ENCODE measurements at places on chromosomes 1 and 21.

DNA sequence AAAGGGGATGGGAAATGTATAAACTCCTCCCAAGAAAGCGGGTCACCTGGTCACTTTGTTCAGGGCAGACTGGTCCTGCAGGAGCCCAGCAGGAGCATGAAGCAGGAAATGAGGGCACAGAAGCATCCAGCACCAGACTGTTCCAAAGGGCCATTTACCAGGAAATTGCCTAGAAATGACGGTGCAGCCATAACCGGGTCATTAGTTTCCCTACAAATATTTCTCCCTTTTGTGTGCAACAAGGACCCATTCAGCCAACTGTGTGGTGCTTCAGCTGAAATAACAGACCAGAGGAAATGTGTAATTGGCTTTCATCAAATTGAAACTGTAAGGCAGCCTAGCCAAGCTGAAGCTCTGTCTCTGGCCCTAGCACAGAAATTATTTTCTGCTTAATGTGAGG, 7.6 kb upstream of the CTTNBP2NL start:
- DNase-seq: no peak

- DNase-seq: no peak
Observed at GRCh38 chr1:14140831-14141401, 440.9 kb downstream of the PRDM2 start.

DNA sequence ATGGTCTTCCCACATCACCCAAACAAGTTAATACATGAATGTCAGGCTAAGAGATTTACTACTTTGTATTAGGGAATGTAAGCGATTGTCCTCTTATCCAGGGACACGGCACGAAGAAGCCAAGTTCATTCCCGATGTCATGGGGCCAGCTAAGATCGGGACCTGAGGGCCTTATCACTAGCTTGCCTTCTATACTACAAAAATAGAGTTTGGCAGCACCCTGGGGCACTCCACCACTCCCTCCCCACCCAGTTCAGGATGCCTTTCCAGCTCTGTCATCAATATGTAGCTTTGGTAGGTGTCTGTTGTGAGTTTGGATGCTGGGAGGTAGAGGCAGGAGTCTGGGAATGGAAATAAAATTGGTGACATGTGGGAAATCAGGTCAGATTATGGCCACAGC, 197.5 kb downstream of the ATG4C start:
- DNase-seq: no peak

- no peak for DNase-seq
Observed at GRCh38 chr21:41953249-41953830, 478 bp downstream of the C2CD2 start.

GRCh38 chr1:41607808-41608207, 123.3 kb upstream of the EDN2 start:
- no peak for DNase-seq

GRCh38 chr21:39924577-39925308, 57.5 kb downstream of the PCP4 start:
- DNase-seq: no peak

DNA sequence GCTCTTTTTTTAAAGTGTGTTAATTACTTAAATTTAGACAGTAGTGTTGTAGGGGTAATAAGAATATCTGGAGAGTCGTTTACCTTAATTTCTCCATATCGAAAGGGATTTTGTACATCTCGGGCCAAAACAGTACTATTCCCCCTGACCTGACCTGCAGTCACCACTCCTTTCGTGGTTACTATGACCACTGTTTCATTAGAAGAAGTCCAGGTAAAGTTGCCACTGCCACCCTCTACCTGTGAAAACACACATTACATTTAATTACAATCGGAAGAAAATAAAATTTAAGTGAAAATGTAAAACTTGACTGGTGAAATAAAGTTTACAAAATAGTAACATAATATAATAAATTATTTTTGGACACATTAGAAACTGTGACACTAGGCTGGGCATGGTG, 37.2 kb downstream of the NUP210L start:
- DNase-seq: no peak

DNA sequence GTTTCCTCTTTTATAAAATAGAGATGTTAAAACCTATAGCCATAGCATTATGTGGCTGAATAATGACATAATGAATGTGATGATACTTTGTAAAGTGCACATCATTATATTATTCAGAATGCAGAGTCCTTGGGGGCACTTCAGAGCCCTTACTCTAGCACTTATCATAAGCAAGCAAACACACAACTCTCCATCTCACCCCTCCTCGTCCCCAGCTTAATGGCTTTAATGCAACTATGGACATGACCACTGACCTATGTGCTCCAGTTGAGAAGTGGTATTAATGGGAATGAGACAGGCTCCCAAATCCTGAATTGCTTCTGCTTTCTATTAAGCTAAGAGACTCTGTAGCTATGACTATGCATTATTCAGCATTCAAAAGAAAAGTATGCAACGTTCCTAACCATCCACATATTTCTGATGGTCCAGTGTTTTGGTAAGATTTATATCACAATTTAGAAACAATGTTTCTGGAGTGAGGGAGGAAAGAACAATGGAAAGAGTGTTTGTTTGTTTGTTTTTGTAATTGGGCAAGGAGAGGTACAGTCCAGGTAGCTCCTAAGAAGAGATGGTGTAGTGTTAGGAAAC, 194.0 kb upstream of the PLXNA2 start:
- no peak for DNase-seq

- no peak for DNase-seq
Observed at GRCh38 chr1:157092831-157093230, 6.8 kb downstream of the ETV3L start.

DNA sequence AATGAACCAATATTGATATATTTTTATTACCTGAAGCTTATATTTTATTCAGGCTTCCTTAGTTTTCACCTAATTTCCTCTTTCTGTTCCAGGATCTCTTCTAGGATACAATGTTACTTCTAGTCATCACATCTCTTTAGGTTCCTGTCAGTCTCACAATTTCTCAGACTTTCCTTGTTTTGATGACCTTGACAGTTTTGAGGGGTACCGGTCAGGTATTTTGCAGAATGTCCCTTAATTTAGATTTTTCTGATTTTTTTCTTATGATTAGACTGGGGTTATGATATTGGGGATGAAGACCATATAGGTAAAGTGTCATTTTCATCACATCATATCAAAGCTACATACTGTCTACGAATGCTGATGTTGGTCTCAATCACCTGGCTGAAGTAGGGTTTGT, 167.5 kb downstream of the LMX1A start:
- DNase-seq: no peak

- DNase-seq: no peak
Observed at GRCh38 chr1:20220036-20220435, 33.7 kb upstream of the PLA2G2C start.

GRCh38 chr1:72322910-72323309, 40.6 kb upstream of the NEGR1 start:
- DNase-seq: no peak

- no peak for DNase-seq
Observed at GRCh38 chr1:33703464-33703863, 160.4 kb upstream of the HMGB4 start.

- DNase-seq: no peak
Observed at GRCh38 chr1:217896490-217896889, 265.3 kb downstream of the SPATA17 start.

GRCh38 chr1:67580691-67581403, 104.2 kb upstream of the GADD45A start:
- no peak for DNase-seq

GRCh38 chr1:40906781-40907400, 44.7 kb upstream of the CITED4 start:
- no peak for DNase-seq

DNA sequence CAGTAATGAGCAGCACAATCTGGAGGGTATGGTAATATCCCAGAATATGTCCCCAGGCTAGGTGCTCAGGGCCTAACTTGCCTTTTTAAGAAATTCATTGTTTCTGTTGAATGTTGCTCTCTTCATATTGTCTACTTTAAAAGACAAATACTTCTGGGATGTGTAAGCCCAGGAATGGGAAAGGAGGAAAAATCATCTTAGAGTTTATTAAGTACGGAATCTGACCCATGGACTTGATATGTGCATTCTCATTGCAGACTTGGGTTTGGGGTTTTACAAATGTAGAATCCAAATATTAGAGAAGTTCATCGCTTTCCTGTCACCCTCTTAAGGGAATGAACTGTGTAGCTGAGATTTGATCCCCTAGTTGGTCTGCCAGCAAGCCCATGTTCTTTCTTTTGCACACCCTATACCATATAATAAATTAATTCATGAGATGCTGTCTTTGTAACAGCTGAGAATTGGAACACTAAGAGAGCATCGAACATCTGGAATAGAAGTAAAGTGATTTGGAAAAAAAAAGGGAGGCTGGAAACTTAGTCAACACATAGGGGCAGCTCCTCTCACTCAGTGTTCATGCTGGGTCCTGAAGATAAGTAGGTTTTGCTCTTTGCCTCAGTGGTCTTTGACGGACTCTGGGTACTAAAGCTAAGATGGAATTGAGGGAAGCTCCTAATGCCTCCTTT, 235.8 kb upstream of the C1orf105 start:
- DNase-seq: no peak

GRCh38 chr1:169363046-169363730, 4.4 kb downstream of the NME7 start:
- DNase-seq: no peak

DNA sequence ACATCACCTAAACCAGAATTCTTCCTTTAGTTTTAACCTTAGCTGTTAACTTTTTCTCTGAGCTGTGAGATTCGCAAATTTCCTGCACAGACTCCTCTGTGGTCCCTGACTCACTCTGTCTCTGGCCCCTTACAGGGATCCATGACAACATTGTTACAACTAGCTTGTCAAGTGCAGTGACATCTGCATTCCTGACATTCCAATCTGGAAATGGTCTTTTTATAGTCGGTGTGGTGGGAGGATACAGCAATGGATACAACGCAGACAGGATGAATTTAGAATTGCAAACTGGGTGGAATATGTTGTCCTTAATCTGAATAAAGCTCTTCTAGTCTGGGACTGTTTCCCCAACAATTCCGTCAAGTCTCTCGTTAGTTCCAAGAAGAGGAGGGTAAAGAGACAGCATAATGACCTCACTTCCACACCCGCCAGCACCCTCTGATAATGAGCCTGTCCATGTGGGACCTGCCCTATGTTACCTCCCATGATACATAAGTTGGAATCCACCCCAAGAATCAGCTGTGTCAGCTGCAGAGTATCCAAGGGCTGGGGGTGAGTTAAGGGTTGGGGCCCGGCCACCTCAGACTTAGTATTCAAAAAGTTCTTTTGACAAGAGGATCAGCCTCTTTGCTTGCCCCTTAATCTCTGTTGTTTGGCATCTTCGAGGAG, 49.4 kb downstream of the ILDR2 start:
- no peak for DNase-seq

GRCh38 chr21:42764883-42765282, 111.5 kb downstream of the PDE9A start:
- DNase-seq: no peak

DNA sequence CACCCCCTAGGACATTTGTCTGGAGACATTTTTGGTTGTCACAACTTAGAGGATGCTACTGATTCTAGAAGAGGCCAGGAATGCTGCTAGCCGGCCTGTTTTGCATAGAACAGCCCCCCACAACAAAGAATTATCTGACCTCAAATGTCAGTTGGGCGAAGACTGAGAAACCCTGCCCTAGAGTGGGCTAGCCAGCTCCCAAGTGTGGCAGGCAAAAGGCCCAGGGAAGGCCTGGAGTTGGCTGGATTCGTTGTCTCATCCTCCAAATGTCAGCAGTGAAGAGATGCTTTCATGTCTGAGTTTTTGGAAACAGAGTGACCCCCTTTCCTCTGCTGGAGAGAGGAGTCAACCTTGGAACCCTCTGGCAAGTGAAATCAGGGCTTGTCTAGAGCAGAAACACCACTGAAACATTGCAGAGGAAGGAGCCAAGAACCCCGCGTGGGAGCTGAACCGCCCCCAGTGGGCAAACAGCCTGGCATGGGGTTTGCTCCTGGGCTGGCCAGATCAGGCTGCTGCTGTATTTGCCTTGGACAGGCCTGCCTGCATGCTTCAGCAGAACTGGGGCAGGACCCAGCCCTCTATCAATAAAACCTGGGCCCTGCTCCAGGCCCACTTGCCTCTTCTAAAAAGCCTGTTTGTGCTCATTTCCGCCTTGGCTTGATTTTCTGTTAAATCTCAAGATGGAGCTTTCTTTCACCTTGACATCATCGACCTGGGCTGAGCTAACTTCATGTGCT, 32.9 kb downstream of the RASSF5 start:
- DNase-seq: no peak

DNA sequence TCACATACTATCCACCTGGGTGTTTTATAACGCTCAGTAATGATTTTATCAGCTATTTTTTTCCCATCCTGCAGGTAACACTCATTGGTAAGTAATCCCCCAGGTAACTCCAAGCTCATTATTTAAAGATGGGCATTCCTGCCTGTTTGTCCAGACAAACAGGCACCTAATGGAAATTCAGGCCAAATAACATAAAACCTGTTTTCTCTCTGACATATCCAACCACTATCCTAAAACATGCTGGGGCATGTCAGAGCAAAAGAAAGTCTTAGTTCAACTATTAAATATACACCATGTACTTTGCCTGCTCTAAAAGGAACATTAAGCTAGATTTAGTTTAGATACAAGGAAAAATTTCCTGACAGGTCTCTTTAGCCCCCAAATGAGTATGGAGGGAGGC, 987.7 kb downstream of the TTLL7 start:
- DNase-seq: no peak

GRCh38 chr1:247330548-247331171, 1.0 kb downstream of the ZNF496 start:
- DNase-seq: no peak

DNA sequence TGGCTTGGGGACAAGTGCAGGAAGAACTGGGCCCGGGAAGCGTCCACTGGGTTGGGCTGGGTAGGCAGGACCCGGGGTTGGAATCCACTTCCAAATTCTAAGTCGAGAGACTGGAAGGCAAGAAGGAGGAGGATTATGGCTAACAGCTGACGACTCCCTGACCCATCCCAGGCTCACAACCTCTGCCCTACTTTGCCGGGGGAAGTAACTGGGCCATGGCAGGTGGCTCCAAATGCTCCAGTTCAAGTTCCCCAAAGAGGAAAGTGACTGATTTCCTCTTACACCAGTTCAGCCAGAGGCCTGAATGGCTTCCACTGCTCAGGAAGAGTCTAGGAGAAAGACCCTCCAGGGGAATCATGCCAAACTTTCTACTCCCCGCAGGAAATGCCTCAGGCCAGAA, 11.4 kb downstream of the EMC1 start:
- no peak for DNase-seq

DNA sequence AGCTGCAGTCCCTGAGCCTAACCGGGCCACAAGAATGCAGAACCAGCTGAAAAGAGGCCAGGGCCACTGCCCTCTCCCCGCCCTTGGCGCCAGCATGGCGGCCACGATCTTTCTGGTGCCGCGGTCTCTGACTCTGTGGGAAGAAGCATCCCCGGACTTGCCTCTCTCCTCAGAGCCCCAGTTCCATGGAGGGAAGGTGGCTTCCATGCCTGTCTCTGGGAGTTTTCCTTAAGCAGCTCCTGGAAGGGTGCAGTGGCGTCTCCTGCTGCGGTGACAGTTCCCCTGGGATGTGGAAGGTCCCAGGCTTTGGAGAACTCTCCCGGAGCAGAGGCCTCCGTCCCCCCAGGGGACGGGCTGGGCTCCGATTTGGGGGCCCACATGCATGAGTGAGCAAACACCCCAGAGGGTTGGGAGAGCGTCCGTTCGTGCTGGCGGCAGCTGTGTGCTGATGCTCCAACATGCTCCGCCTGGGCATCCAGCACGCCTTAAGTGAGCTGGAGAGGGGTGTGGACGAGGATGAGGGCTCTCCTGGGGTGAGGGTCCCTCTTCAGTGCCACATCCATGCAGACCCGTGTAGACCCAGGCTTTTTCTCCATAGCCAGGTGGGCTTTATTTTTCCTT, 109.8 kb upstream of the COL6A1 start:
- DNase-seq: no peak

GRCh38 chr1:163747261-163747660, 425.5 kb downstream of the NUF2 start:
- no peak for DNase-seq

GRCh38 chr1:77040826-77041225, 173.5 kb downstream of the ST6GALNAC5 start:
- no peak for DNase-seq
